CD4-positive, alpha-beta T cell treated with Interleukin-6 for 4 hours (primary cell): ENCODE measurements at places on chromosomes 1 and 21.

DNA sequence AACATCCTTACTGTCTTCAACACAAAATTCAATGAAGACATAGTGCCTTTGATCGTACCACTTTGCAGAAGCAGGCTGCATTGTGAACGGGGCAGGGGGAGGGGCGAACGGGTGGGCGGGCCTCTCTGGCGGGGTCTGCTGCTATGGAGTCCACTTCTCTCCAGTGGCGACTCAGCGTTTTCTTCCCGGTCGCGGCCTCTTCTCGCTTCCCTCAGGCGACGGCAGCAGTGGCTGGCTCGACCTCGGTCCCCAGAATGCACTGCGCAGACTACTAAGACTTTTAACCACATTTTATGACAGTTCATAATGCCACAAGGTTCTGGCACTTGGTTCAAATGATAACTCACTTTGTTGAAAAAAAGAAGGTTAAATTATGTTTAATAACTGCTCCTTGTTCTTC is 21.2 kb downstream of the GBP2 start:
- DNase-seq, result no peak

DNA sequence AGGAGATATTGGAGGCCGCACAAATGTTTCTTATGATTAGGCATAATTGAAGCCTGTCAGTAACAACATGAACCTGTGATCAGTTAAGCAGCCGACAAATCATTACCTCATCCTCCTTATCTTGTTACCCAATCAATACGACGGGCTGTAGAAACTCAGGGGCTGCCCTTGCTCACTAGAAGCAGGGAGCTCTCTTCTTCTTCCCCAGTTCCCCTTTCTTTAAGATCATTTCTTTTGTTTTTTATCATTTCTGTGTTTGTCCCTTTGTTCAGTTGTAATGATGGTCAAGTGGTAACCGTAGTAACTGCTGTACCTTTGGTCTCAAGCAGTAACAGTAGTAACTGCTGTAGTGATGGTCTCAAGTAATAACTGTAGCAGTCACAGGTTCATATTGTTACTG is 13.8 kb upstream of the FCGR2A start:
- peak; percentile 7 for DNase-seq

DNA sequence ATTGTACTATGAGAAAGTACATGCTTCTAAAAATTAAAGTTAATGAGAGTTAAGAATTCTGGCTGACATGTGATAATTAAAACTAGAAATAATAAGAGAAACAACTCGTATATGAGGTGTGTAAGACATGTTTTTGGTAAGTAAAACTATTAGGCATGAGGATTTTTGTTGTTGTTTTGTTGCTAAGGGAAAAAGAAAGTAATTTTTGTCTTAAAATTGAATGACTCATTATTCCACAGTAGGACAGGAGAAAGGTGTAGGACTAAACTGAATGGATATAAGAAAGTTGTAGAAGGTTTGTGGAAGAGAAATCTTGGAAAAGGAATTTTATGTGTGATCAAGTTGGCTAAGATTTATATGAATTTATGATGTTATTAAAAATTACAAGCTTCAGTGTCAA is 54.8 kb downstream of the TBX19 start:
- DNase-seq, result no peak

- DNase-seq, result peak; percentile 21
Observed at GRCh38 chr1:32337855-32338636, 2.0 kb upstream of the MARCKSL1 start.

DNA sequence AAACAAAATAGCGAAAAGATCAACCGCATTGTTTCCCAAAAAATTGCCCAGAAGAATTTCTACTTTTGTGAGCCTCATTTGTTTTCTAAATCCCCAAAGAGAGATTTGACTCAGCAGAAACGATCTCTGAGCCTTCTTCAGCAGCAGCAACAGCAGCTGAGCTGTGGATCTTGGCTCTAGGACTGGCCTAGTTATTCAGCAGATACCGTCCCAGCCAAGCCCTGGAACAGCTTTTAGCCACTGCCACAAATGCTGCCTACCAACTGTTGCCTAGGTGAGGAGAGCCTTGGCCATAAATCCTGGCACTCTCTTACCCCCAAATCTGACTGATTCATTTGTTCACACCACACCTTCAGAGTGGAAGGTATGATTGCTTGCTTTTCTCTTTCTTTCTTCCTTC is 320.1 kb downstream of the TGFB2 start:
- DNase-seq, result no peak
